GM06990 (cell line): ENCODE measurements at places on chromosomes 6 and 20.

- DNase-seq, result peak; percentile 5
Measured at GRCh38 chr6:25829375-25829774, 2.5 kb downstream of the SLC17A1 start.

GRCh38 chr20:31706607-31707257 lies 15.9 kb downstream of the BCL2L1 start:
- no peak for DNase-seq

- no peak for DNase-seq
Measured at GRCh38 chr6:99346595-99346994, 2.9 kb downstream of the FAXC start.

DNA sequence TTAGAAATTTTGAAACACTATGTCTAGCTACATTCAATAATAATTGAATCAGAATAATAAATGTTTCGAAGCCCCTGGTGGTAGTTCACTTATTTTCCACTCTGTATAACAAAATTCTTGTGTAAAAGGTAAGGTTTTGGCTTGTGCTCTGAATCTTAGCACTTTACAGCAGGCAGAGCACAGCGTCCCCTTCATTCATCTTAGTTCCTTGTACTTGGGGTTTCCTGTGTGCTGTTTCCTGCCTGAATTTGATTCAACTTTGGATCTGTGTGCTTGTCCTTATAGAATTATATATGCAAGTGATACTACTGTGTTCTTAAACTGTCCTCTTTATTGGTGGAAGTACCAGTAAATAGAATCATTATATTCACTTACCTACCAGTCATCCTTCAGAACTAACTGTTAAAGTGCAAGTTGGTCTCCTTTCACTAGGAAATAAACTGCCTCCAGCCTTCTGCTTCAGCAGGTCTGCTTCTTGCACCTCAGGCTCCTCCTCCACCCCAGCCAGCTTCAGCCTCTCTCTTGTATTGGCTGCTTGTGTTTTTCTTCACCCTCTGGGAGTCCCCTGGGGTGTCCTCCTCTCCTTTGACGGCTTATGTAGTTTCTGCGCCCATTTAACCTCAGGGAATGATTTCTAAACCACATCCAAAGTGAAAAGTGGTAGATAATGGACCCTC lies 28.8 kb upstream of the TULP4 start:
- no peak for DNase-seq

DNA sequence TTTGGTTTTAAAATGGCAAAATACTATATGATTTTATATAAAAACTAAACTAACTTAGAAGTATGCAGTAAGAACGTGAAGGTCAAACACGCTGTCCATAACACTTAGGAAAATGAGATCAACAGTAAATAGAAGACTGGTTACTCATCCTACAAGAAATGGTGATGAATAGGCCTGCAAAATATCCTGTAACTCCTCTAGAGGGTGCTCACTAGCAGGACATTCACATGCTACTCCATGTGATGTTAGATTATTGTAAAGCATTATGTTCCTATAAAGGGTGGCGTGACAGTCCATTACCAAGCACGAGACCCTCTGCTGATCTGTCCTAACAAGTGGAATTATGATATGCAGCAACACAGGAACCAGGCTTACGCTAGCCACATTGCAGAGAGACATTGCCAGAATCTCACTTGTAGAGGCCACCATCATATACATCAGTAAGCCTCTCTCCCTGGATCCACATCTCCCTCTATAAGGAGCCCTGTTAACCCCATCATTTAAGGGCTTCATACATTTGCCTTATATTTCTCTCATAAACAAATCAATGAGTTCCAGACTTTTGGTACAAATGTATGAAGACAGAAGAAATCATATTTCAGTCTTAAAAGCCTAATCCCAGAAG lies 18.0 kb upstream of the DEFB129 start:
- no peak for DNase-seq

- no peak for DNase-seq
Measured at GRCh38 chr6:51398793-51399192, 580.1 kb downstream of the TFAP2B start.
